ENCODE measurements at places on chromosomes 12 and 14.

DNA sequence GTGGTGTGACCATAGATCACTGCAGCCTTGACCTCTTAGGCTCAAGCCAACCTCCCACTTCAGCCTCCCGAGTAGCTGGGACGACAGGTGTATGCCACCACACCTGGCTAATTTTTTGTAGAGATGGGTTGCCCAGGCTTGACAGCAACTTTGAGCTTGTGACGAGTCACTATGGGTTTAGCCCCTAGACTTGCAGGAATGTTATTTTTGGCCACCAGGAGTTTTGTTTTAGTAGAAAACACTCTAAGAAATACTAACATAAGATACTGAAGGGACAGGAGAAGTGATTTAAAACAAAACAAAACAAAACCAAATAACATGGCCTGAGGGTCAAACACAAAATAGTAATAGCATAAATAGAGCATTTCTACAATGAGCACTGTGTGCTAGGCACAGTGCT lies 26.4 kb downstream of the SETD3 start:
- no peak for DNase-seq

DNA sequence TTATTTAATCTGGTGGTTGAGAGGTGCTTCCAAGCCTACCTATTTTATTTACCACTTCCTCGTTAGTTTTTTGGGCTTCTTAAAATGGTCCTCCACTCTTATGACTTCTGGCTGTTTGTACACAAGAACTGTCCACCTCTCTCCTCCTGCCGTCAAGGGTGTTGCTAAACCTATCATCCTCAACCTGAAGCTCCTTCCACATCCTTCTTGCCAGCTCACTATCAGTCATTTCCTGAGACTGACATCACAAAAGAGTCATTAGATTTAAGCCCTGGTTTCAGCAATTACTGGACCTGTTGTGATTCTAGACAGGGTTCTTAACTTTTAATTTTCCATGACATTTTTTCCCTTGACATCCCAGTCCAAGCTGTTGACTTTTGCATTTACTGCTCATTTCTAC lies 91.9 kb downstream of the BICD1 start:
- no peak for DNase-seq

GRCh38 chr14:49396801-49397200 lies 189.4 kb downstream of the RPS29 start:
- DNase-seq, result no peak

- DNase-seq, result no peak
Measured at GRCh38 chr14:92597906-92598905, 84.6 kb downstream of the RIN3 start.

GRCh38 chr12:24139035-24139434 lies 189.6 kb upstream of the SOX5 start:
- no peak for DNase-seq

DNA sequence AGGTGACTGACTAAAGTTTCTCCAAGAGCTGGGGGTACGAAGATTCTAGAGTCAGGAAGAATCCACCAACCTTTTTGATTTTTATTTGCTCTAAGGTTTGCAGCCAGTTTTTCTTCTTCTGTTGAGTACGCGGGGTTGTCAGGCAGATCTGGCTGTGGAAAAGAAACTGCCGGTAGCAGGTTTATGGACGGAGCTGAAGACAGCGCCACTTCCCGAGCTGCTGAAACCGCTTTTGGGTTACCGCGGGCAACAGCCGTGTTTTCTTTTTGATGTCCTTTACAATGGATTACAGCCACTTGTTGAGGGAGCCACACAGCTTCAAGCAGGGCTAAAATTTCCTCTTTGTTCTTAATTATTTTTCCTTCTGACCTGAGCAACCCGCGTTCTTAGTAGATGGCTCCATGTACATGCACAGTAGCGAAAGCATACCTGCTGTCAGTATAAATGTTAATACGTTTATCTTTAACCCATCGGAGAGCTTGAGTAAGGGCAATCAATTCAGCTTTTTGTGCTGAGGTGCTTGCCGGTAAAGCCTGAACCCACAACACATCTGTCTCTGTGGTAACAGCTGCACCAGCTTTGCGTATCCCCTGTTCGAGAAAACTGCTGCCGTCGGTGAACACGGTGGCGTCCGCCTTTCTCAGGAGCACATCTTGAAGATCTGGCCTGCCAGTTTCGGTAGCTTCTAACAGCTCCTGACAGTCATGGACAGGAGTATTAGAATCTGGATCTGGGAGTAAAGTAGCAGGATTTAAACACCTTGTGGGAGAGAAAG lies 674.3 kb downstream of the TMEM121 start:
- DNase-seq, result no peak
